ENCODE measurements at places on chromosomes 6 and 20. TPM values are rescaled to one million over a fixed set of nuclear protein-coding genes. Genes with fewer than 3 reads are reported as not detected.

Gene CFAP61
- 0.49 TPM for total RNA-seq

Gene CNPY3
- 46.6 TPM for total RNA-seq

Gene EDN3
- not detected for total RNA-seq

Gene ELOVL4
- total RNA-seq = 0.51 TPM

Gene C4A
- 5.9 TPM for total RNA-seq

DNA sequence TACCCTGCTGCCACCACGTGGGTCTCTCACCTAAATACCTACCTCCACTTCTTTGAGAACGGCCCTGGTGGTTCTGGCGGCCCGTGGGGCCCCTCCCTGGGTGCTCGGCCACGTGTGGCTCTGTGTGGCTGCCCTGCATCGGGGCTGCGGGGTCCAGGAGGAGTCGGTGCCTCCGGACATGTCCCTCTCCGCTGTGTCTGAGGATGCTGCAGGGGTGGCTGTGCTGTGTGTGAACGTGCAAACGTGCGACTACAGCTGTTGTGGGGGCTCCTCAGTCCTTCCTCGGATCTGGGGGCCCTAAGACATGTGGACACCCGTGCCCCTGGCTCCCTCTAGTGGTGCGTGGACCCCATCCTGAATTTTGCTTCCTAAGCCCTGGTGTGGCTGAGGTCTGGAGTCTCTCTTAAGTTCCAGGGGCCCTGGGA lies 691.8 kb downstream of the QKI start:
- DNase-seq = no peak

DNA sequence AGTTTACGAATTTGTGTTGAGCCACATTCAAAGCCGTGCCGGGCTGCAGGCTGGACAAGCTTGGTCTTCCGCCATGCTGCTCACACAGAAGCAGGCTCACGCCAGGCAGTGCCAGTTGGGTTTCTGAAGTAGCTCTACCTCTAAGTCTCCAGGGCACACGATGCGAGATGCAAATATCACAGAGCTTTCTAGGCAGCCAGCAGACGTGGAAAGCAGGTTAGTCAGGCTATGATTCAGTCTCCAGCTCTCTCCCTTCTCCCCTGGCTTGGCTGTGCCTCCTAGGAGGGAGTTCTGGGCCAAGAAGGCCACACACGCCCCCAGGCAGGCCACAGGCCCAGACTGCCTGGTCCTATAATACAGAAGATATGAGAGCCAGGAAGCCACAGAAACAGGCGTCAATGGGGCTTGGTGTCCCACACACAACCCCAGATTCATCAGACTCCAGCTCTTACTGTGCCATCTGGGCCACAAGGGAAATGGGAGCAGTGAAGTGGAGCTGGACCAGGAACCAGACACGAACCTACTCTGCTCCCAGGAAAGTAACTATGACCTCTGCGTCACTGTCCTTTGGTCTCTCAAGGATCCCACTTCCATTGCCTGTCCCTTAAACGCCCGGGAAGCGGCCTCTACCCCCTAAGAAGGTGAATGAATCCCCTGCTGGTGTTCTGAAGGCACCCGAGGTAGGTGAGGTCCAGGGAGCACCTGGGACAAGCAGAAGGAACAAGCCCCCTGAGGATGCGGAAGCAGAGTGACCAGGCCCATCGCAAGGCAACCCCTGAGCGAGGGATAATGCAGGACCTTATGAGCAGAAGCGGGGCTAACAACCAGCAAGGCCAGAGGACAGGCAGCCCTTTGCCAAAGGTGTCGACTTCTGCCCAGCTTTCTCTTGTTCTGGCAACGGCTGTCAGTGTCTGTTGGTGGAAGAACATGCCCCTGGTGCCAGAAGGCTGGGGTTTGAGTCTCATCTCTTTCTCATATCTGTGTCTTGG lies 61.2 kb downstream of the GFOD1 start:
- no peak for DNase-seq

GRCh38 chr6:100203400-100203799 lies 209.4 kb upstream of the MCHR2 start:
- no peak for DNase-seq

- no peak for DNase-seq
Measured at GRCh38 chr6:142744836-142745235, 200.1 kb downstream of the HIVEP2 start.

DNA sequence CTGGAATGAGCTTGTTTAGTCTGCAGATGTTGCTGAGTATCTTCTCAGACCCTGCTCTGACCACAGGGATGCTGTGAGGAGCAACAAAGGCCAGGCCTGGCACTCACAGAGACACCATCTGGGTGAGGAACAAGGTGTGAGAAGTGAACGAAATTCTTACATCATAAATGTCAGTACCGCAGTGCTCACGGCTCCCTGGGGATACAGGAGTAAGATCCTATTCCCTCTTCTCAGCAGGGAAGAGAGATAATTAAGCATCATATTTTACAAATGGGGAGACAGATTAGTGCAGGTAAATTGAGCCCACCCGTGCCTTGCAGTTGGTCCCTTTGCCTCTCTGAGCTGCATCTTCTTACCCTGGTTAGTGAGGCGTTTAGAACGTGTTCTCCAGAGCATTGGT lies 106.2 kb downstream of the DTD1 start:
- no peak for DNase-seq

DNA sequence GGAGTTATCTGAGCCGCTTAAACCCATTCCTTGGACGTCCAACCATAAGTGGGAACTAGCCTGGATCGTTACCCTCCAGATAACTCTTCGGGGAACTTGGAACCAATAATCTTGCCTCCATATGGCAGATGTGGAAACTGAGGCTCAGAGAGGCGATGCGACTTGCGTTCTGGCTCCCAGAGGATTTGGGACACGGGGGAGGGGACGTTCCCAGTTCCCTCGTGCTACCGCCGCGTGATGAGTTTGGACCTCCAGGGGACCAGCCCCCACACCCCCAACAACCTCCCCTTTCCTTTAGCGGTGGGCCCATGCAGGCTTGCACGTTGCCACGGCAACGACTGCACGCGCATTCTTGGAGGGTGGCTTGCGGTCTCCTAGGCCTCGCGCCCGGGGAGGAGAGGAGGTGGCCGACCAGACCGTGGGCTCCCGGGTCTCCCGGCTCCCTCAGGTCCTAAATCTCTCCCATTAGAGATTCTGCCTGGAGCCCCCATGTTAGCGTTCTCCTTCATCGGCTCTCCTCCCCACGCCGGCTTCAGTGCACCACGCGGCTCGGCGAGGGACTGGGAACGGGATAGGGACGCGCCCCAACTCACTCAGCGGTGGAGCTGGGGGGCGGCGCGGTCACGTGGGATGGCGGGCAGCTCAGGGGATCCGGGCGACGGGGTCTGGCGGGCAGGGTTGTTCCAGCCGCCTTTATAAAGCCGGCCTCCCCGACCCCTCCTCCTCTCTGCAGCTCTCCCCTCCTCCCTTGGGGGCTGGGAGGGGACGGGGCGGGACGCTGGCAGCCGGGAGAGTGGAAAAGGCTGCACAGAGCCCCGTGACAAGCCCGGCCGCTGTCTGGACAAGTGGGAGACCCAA lies at the start of gene PLTP:
Gene PLTP, minus strand, starts transcription at position 670 of the 858 bp plus-strand sequence. CDS start 703 bp downstream, outside the sequence.
- DNase-seq = no peak

DNA sequence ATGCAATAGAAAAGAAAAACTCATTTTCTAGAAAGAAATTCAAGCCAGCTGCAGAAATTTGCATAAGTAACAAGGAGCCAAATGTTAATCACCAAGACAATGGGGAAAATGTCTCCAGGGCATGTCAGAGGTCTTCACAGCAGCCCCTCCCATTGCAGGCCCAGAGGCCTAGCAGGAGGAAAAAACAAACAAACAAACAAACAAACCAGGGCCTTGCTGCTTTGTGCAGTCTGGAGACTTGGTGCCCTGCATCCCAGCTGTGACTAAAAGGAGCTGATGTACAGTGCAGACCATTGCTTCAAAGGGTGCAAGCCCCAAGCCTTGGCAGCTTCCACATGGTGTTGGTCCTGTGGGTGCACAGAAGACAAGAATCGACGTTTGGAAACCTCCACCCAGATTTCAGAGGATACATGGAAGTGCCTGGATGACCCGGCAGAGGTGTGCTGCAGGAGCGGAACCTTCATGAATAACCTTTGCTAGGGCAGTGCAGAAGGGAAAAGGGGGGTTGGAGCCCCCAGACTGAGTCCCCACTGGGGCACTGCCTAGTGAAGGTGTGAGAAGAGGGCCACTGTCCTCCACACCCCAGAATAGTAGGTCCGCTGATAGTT lies 110.9 kb upstream of the AKAP12 start:
- no peak for DNase-seq

DNA sequence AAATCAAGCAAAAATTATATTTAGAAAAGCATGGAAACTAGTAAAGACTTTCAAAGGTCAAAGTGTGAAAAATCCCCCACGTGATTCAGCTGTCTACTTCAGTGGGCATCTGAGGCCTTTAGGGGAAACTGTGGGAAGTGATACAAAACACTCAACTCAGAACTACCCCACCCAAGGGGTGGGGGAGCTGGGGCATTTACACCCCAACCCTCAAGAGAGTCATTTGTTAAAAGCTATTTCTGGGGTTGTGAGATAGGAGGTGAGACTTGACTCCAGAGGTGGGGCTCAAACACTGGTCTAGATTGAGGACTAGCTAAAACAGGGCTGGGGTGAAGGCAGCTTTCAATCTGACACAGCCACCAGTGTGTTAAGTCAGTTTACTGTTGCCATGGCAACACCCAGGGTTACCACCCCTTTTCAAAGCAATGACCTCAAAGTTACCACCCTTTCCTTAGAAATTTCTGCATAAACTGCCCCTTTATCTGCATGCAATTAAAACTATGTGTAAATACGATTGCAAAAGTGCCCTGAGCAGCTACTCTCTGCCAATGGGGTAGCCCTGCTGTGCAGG lies 9.9 kb upstream of the GTSF1L start:
- no peak for DNase-seq

DNA sequence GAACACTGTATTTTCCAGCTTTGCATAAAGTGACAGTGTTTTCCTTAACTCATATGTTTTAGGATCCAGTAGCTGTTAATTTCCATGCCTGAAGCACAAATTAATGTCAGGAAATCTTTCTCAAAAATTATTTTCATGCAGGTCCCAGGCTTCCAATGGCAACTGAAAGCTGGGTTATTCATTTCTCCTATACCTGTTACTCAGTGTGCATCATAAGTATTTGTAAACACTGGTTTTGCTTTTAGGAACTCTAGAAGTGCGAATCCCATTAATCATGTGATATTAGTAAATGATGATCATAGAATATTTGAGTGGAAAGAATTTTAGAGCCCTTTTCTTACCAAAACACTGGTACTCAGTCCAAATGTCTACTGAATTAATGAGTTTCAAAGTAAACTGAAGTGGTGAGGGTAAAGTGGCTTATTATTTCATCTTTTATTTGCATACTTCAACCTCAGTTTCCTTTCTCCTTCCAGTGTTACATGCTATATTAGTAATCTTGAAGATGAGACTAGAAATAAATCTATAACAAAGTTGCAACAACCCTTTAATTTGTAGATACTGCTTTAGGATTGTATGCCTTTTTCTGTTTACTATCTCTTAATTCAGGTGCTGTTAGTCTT lies 124.0 kb downstream of the ZFAND3 start:
- DNase-seq = no peak

DNA sequence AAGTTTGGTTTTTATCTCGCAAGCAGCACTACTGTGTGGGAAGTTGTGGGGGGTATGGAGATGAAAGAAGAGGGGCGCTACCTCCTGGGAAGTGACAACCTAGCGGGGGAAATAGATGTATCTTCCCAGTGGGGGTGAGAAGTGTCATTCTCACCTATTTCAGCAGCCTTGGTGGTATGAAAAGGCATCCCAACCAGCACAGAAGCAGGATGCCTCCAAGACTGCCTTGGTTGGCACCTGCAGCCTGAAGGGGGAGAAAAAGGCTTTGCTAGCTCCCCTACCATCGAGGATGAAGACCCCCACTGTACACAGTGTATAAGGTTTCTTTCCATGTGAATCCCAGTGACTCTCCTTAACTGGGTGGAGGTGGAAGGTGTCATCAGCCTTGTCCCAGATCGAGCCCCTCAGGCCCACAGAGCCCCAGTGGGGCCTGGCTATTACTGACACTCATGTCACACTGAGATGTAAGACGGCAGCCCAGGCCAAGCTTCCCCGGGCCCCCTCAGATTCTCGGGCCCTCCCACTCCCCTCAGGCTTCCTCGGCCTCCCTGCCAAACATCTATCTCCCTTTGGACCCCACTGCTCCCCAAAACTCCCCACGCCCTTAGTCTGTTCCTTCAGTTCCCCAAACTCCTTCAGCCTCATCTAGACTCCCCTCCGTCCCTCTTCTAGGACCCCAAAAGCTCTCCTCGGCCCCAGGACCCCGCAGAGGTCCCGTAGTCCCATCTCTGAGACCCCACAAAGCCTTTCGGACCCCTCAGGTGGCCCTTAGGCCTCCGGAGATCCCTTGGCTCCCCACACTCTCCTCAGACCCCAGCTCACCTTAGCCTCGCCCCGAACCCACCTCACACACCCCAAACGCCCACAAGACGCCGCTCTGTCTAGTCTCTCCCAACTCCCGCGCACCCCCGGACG lies 688 bp downstream of the COMMD7 start:
- DNase-seq = no peak

DNA sequence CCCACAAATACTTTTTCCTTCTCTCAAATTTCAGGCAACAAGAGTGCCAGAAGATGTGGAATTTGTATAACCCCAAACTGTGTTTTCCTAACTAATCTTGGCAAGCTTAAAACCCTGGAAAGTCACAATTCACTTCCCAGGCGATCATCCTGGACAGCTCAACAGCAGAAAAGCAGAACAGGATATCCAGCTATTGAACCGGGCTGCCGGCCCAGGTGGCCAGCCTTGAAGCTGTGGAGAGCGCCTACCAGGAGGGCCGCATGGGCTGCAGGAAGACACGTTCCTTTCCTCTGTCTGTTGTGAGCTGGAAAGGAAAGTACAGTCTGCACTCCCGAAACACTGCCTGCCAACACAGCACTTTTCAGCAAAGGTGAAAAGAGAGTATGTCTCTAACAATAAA lies 719.7 kb upstream of the MARCKS start:
- no peak for DNase-seq

DNA sequence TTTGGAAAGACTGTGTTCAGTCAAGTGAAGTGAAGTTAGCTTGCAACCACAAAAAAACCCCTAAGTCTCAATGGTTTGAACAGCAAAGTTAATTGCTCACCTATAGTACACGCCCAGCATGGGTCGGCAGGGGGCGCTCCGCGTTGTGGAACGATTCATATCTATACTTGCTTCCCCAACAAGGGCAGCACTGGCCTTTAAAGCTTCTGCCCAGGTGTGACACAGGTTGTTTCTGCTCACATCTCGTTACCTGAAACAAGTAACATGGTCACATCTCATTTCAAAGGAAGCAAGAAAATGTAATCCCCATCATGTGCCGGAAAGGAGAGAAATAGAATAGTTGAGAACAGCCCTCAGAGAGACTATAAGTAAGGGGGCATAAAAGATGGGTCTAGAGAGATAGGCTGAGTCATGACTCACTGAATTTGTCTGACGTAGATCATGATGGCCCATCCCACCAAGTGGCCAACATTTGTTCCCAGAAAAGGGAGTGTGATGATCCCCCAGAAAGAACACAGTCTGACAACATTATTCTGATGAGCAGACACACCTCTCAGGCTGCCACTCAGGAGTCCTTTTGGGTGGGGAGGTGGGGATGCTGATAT lies 29.0 kb downstream of the HNF4A start:
- peak; percentile 85 for DNase-seq

GRCh38 chr6:134077301-134077700 lies 24.9 kb upstream of the SLC2A12 start:
- DNase-seq = no peak

All from activated T-cell treated with anti-CD3 and anti-CD28 coated beads, Interleukin-2, amount 50 U/mL, for 4 hours (primary cell).